ENCODE measurements at places on chromosomes 5 and 9.

- no peak for DNase-seq
- H3K4me1 ChIP-seq: 0 out of 2 replicates have a peak, but pooled peaks cover 1% of the 10 kb centered on the region
- peak overlapping the region; percentile 90 for H3K4me3 ChIP-seq
- no peaks in the 10 kb centered on the region for H3K27me3 ChIP-seq
Measured at GRCh38 chr5:138032028-138032571, 779 bp downstream of the FAM13B start.

GRCh38 chr5:1765880-1766235 lies 33.8 kb downstream of the MRPL36 start:
- H3K27me3 ChIP-seq: no peaks in the 10 kb centered on the region
- no peaks in the 10 kb centered on the region for H3K36me3 ChIP-seq
- H3K4me1 ChIP-seq: no peaks in the 10 kb centered on the region
- H3K4me3 ChIP-seq: no peak overlapping the region
- DNase-seq: no peak
- H3K27ac ChIP-seq: no peak overlapping the region

- no peak for DNase-seq
- H3K4me1 ChIP-seq: peaks cover 2% of the 10 kb centered on the region
- H3K27me3 ChIP-seq: no peaks in the 10 kb centered on the region
- no peaks in the 10 kb centered on the region for H3K36me3 ChIP-seq
Measured at GRCh38 chr5:15010936-15011335, 139.4 kb upstream of the ANKH start.

GRCh38 chr9:81122749-81123148 lies 566.6 kb downstream of the TLE1 start:
- no peak for DNase-seq
- H3K36me3 ChIP-seq: no peaks in the 10 kb centered on the region
- H3K27ac ChIP-seq: no peak overlapping the region
- H3K4me3 ChIP-seq: no peak overlapping the region
- H3K4me1 ChIP-seq: no peaks in the 10 kb centered on the region

GRCh38 chr9:75360252-75360651 lies 271.9 kb downstream of the OSTF1 start:
- no peak overlapping the region for H3K27ac ChIP-seq
- H3K36me3 ChIP-seq: no peaks in the 10 kb centered on the region
- no peak overlapping the region for H3K4me3 ChIP-seq
- DNase-seq: no peak
- H3K27me3 ChIP-seq: no peaks in the 10 kb centered on the region

GRCh38 chr5:158958021-158958994 lies 141.4 kb downstream of the EBF1 start:
- H3K27me3 ChIP-seq: peaks cover 21% of the 10 kb centered on the region
- DNase-seq: peak; percentile 50
- no peak overlapping the region for H3K27ac ChIP-seq
- H3K4me1 ChIP-seq: no peaks in the 10 kb centered on the region

- no peak overlapping the region for H3K27ac ChIP-seq
- no peak overlapping the region for H3K4me3 ChIP-seq
- H3K36me3 ChIP-seq: no peaks in the 10 kb centered on the region
- H3K4me1 ChIP-seq: no peaks in the 10 kb centered on the region
- no peaks in the 10 kb centered on the region for H3K27me3 ChIP-seq
Measured at GRCh38 chr5:98069876-98070512, 703.5 kb upstream of the RGMB start.

DNA sequence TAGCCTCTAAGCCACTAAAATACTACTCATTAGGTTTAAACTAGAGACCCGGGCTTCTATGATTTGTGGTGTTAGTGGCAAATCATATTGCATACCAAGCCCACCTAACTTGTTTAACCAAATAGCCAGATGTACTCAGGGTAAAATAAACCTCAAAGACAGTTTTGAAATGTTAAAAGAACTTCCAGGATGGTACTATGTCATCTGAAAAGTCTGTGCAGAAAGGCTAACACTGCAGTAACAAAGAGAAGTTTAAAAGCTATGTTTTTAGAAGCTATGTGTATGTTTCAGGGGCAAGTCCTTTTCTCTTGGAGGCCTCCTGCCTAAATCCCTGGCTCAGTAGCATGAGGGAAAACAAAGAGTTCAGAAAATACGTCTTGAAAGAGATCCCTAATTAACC lies 84.9 kb upstream of the IL7R start:
- H3K4me1 ChIP-seq: no peaks in the 10 kb centered on the region
- no peak for DNase-seq
- no peaks in the 10 kb centered on the region for H3K36me3 ChIP-seq
- no peak overlapping the region for H3K27ac ChIP-seq
- no peak overlapping the region for H3K4me3 ChIP-seq

GRCh38 chr5:103111468-103111867 lies 8.5 kb downstream of the GIN1 start:
- H3K27me3 ChIP-seq: no peaks in the 10 kb centered on the region
- no peak overlapping the region for H3K4me3 ChIP-seq
- no peak overlapping the region for H3K27ac ChIP-seq
- no peak for DNase-seq
- no peaks in the 10 kb centered on the region for H3K36me3 ChIP-seq

- no peaks in the 10 kb centered on the region for H3K36me3 ChIP-seq
- no peak overlapping the region for H3K4me3 ChIP-seq
- no peak for DNase-seq
- no peak overlapping the region for H3K27ac ChIP-seq
- H3K27me3 ChIP-seq: no peaks in the 10 kb centered on the region
Measured at GRCh38 chr5:61697809-61698558, 365.9 kb downstream of the ZSWIM6 start.

GRCh38 chr9:72703574-72703973 lies 182.2 kb downstream of the TMC1 start:
- H3K27ac ChIP-seq: no peak overlapping the region
- H3K36me3 ChIP-seq: no peaks in the 10 kb centered on the region
- no peaks in the 10 kb centered on the region for H3K4me1 ChIP-seq
- DNase-seq: no peak
- H3K4me3 ChIP-seq: no peak overlapping the region

DNA sequence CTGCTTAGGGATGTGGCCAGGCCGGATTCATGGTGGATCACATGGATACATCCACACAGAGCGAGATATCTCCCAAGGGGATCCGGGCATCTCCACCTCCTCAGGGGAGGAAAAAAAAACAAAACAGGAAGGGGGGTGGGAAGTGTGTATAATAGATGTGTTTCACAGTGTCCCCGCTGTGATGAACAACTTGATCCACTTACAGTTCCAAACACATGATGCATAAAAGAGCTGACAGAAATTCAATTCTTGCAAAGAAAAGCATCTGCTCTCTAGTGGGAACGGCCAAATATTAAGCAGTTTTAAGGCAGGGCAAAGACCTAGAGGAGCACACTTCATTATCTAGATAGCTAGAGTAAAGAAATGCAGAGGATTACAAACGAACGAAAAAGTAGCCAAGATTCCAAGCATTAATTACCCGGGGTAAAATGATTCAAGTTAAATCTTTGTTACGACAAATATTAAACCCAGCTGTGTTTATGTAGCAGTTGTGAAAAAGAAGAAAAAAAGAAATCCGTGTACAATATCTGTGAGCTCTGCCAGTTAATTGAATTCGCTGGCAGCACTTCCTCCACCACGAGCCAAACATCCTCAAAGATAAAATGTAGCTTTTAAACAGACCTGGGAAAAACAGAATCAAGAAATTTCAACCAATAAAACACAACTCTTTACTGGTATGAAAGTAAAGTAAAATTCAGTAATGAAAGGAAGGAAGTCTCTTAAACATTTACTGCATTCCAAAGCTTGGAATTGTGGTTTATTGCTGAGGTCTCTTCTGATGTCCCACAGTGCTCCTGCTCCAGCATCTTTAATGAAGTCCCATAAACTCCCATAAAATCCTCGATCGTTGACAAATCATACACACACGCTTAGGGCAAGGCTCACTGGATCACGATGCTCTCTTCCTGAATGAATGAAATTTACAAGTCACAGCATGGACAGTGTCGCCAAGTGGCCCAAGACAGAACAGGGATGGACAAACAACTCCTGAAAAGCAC lies 213.0 kb downstream of the CRB2 start:
- no peak for DNase-seq
- H3K27ac ChIP-seq: no peak overlapping the region
- no peak overlapping the region for H3K4me3 ChIP-seq
- no peaks in the 10 kb centered on the region for H3K27me3 ChIP-seq
- H3K4me1 ChIP-seq: no peaks in the 10 kb centered on the region

- no peak for DNase-seq
- no peak overlapping the region for H3K4me3 ChIP-seq
- H3K27ac ChIP-seq: no peak overlapping the region
Measured at GRCh38 chr5:68484307-68485068, 268.9 kb downstream of the PIK3R1 start.

- no peak for DNase-seq
- no peak overlapping the region for H3K27ac ChIP-seq
- H3K36me3 ChIP-seq: no peaks in the 10 kb centered on the region
- H3K4me1 ChIP-seq: peaks cover 1% of the 10 kb centered on the region
- H3K4me3 ChIP-seq: no peak overlapping the region
- no peaks in the 10 kb centered on the region for H3K27me3 ChIP-seq
Measured at GRCh38 chr5:157563373-157563928, 12.1 kb downstream of the ADAM19 start.

GRCh38 chr5:74490814-74491213 lies 149.7 kb downstream of the ENC1 start:
- no peaks in the 10 kb centered on the region for H3K36me3 ChIP-seq
- no peak for DNase-seq
- H3K27ac ChIP-seq: no peak overlapping the region

GRCh38 chr5:178113841-178114324 lies 551 bp downstream of the N4BP3 start:
- DNase-seq: no peak
- no peaks in the 10 kb centered on the region for H3K36me3 ChIP-seq
- H3K27ac ChIP-seq: no peak overlapping the region
- H3K4me3 ChIP-seq: peak overlapping the region; percentile 91
- peaks cover 14% of the 10 kb centered on the region for H3K4me1 ChIP-seq

GRCh38 chr9:37374892-37375291 lies 47.6 kb upstream of the GRHPR start:
- H3K4me3 ChIP-seq: no peak overlapping the region
- H3K36me3 ChIP-seq: no peaks in the 10 kb centered on the region
- no peaks in the 10 kb centered on the region for H3K27me3 ChIP-seq
- H3K27ac ChIP-seq: no peak overlapping the region
- no peak for DNase-seq

DNA sequence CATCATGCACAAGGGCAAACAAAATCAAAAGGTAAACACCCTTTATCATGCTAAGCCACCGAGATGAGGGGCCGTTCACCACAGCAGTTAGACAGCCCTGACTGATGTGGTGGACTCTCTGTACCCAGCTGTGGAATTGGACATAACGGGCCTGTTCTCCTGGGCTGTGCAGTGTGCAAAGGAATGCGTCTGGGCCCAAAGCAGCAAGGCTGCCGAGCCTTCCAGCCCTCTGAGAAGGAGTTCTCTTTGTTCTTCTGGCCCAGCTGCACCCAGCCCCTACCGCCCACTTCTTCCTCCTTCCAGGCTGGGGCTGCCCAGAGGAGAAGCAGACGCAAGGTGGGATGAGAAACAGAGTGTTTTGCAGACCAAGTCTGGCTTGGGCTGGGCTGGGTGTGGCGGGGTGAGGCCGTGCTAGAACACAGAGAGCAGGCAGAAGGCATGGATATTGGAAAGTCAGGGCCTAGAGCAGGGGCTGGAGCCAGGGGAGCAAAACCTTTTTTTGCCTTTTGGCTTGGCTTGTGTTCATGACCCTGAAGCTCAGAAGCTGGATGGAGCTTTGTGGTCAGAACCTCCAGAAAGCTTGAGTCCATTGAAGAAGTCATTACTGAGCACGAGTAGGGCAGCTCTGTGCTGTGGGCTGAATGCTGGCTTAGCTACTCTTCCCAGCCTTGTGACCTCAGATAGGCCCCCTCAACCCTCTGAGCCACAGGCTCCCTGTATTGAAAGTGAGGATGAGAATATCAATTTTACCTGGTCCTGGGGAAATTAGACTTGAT lies 49.8 kb upstream of the SH3PXD2B start:
- H3K4me3 ChIP-seq: no peak overlapping the region
- H3K4me1 ChIP-seq: no peaks in the 10 kb centered on the region
- no peaks in the 10 kb centered on the region for H3K36me3 ChIP-seq
- no peaks in the 10 kb centered on the region for H3K27me3 ChIP-seq
- no peak overlapping the region for H3K27ac ChIP-seq
- DNase-seq: no peak

DNA sequence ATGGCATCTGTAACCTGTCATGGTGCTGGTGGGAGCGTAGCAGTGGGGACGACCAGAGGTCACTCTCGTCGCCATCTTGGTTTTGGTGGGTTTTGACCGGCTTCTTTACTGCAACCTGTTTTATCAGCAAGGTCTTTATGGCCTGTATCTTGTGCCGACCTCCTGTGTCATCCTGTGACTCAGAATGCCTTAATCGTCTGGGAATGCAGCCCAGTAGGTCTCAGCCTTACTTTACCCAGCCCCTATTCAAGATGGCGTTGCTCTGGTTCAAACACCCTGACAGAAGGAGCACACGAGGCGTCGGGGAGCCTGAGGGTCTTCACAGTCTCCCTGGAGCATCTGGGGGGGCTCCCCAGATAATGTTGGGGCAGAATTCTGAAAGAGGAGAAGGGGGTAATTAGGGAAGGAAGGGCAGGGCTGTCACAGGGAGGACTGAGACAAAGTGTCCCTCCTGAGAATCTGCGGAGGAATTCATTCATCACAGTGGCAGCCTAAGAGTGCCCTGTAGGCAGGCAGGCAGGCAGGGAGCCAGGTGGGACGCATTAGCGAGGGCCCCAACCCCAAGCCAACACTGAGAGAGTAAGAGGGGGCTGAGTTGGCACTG lies 21.3 kb upstream of the NCS1 start:
- no peaks in the 10 kb centered on the region for H3K36me3 ChIP-seq
- H3K27me3 ChIP-seq: no peaks in the 10 kb centered on the region
- no peak overlapping the region for H3K27ac ChIP-seq
- no peak overlapping the region for H3K4me3 ChIP-seq

GRCh38 chr5:9395706-9396105 lies 150.2 kb downstream of the SEMA5A start:
- no peaks in the 10 kb centered on the region for H3K4me1 ChIP-seq
- no peak overlapping the region for H3K4me3 ChIP-seq
- DNase-seq: no peak
- H3K27me3 ChIP-seq: no peaks in the 10 kb centered on the region

GRCh38 chr5:128378632-128379031 lies 159.4 kb downstream of the FBN2 start:
- DNase-seq: no peak
- H3K4me1 ChIP-seq: no peaks in the 10 kb centered on the region
- H3K36me3 ChIP-seq: no peaks in the 10 kb centered on the region
- no peaks in the 10 kb centered on the region for H3K27me3 ChIP-seq
- no peak overlapping the region for H3K4me3 ChIP-seq

- H3K36me3 ChIP-seq: no peaks in the 10 kb centered on the region
- H3K4me1 ChIP-seq: no peaks in the 10 kb centered on the region
- no peaks in the 10 kb centered on the region for H3K27me3 ChIP-seq
- DNase-seq: peak; percentile 82
- H3K27ac ChIP-seq: no peak within 1 kb of the TSS
- peak within 1 kb of the TSS; percentile 83 for H3K4me3 ChIP-seq
Measured at GRCh38 chr5:81751009-81751835, at the start of gene SSBP2. SSBP2 (minus strand) TSS chr5:81751097; CDS start chr5:81751042, 55 bp downstream.

DNA sequence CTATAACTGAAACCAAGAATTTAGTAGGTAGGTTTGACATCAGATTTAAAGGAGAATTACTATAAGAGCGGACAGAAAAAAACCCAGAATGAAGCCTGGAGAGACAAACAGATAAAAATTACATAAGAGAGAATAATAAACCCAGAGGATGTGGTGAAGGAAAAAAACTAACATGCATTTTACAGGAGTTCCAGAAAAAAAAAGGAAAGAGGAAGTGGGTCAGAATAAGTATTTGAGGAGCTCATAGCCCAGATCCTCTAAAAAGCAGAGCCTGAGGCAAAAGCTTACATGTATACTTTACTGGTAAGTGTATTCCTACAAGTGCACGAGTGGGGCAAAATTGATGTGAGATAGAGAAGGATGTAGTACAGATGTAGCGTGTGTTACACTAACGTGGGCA lies 43.1 kb upstream of the NAA35 start:
- no peak for DNase-seq
- no peaks in the 10 kb centered on the region for H3K4me1 ChIP-seq
- no peak overlapping the region for H3K4me3 ChIP-seq
- H3K27me3 ChIP-seq: no peaks in the 10 kb centered on the region

Measured in iPS DF 6.9 (cell line).